ENCODE measurements at places on chromosomes 3 and 15. TPM values are rescaled to one million over a fixed set of nuclear protein-coding genes. Genes with fewer than 3 reads are reported as not detected.

DNA sequence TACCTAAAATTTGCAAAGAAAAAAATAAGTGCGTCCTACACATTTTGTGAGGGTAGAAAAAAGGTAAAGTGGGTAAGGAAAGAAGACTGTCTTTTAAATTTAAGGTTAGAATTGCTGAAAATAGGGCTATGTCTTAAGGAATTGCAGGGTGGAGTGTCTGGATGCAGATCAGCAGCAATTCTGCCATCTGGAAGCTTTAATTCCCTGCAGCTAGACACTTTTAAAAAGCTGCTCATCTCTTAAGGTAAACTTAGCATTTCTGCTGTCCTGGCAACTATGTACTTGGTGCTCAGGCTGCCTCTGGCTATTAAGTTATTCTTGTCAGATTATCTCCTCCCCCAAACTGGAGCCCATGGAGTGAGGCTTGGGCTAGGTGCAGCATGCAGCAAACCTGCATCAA, 420.2 kb downstream of the SI start:
- no peaks in the 10 kb centered on the region for H3K4me1 ChIP-seq
- no peak overlapping the region for H3K27ac ChIP-seq
- no peaks in the 10 kb centered on the region for H3K36me3 ChIP-seq
- no peak for DNase-seq

DNA sequence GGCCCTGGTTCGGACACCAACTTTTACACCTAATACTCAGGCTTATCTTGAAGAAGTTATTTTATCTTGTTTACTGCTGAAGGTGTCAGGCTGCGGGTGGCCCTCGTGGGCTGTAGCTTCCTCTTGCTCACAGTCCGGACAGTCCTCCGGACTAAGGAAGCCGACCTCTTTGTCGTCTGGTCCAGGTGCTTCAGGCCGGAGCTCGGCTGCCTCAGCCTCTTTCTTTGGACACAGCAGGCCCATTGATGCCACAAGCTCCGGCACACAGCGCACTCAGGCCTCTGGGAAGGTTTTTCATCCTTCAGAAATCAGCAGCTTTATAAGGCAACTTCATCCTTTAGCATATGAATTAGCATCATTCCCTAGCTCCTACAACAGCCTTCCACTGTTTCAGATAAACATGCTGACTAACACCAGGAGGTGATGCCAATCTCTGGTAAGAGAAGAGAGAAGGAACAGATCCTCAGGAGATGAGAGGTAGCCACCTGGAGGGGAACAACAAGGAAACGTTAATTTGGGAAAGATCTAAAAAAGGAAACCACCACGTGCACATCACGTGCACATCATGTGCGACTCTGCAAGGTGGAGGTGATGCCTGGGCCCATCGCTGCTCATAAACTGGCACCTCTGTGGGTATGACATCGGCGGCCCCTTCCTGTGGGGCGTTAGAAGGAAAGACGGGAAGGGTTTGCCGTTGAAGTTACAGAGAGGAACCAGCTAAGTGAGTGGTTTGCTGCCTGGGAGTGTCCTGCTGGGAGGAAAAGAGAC, 4.4 kb upstream of the CHAC1 start:
- no peak overlapping the region for H3K27ac ChIP-seq
- peaks cover 30% of the 10 kb centered on the region for H3K4me1 ChIP-seq
- DNase-seq, result no peak

DNA sequence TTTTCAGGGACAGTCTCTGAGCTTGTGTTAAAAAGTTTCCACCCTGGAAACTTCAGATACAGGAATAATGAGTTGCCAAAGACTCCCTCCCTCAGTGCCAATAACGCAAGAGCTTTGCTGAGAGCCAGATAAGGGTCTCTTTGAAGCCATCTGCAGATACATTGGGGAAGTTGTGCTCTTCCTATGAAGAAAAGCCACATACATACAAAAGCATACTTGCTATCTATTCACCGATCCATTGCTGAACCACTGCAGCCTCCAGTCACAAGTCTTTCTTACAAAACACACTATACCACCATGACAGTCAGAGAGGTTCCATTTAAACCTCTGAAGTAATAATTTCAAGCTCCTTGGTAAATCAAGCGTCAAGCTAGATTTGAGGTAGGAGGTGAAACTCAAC, 10.0 kb upstream of the RETNLB start:
- no peaks in the 10 kb centered on the region for H3K27me3 ChIP-seq
- H3K4me3 ChIP-seq, result no peak overlapping the region
- no peaks in the 10 kb centered on the region for H3K36me3 ChIP-seq
- H3K27ac ChIP-seq, result no peak overlapping the region
- no peaks in the 10 kb centered on the region for H3K4me1 ChIP-seq
- DNase-seq, result no peak

DNA sequence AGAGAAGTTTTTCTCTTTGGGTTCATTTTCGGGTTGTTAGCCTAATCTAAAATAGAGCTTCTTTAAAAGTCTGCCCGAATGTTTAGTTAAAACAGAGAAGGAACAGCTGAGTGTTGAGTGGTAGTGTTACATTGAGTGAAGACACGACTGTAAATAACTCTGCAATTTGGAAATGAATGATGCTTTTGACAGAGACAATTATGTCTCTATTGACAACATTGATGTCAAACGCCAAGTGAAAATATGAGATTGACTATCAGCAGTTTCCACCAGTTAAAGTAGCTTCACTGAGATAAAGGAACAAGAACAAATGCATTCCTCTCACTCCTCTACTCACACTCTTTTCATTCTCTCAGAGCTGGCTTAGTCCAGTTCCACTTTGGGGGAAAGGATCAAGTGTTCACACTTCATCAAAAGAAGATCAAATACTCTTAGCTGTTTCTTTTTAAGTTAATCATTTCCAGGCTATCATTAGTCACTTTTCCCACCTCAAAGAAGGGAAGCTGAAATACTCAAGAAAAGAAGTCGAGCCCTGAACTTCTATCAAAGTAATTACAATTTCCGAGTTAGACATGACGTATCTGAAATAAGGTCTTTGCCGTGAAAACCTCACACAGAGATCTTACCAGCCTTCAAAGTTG, 399.1 kb upstream of the DPH6 start:
- no peak for DNase-seq
- no peak overlapping the region for H3K27ac ChIP-seq
- H3K36me3 ChIP-seq, result no peaks in the 10 kb centered on the region
- no peaks in the 10 kb centered on the region for H3K27me3 ChIP-seq

Gene ASB14
- 23.3 TPM for total RNA-seq

Measured in left ventricle myocardium inferior (tissue), 1 donor.